ENCODE measurements at places on chromosomes 16 and 17. TPM values are rescaled to one million over a fixed set of nuclear protein-coding genes. Genes with fewer than 3 reads are reported as not detected.

SLC9A5 gene
- total RNA-seq: 1.2 TPM

ESRP2 gene
- total RNA-seq: not detected

EXOC3L1 gene
- total RNA-seq: not detected

CASKIN1 gene
- not detected for total RNA-seq

COPZ2 gene
- 21.1 TPM for total RNA-seq

ADAP2 gene
- 1.3 TPM for total RNA-seq

OR2C1 gene
- not detected for total RNA-seq

GRAP gene
- 1.1 TPM for total RNA-seq

CX3CL1 gene
- total RNA-seq: 0.18 TPM

PLCD3 gene
- 17.5 TPM for total RNA-seq

ST6GALNAC2 gene
- total RNA-seq: 0.84 TPM

DNAH9 gene
- total RNA-seq: not detected
